ENCODE measurements at places on chromosomes 5 and 9. TPM values are rescaled to one million over a fixed set of nuclear protein-coding genes. Genes with fewer than 3 reads are reported as not detected.

GRCh38 chr5:142106061-142106460 is 2.5 kb upstream of the NDFIP1 start:
- no peaks in the 10 kb centered on the region for H3K27me3 ChIP-seq
- no peak overlapping the region for H3K4me3 ChIP-seq

GRCh38 chr5:66475731-66476130 is 120.5 kb upstream of the MAST4 start:
- H3K27ac ChIP-seq: no peak overlapping the region
- no peaks in the 10 kb centered on the region for H3K4me1 ChIP-seq
- no peaks in the 10 kb centered on the region for H3K36me3 ChIP-seq
- peaks cover 6% of the 10 kb centered on the region for H3K27me3 ChIP-seq
- H3K4me3 ChIP-seq: no peak overlapping the region

ZDHHC11 gene
- 3.6 TPM for total RNA-seq

PLAC8L1 gene
- 0.40 TPM for total RNA-seq

ACTBL2 gene
- not detected for total RNA-seq

All from activated naive CD4-positive, alpha-beta T cell treated with anti-CD3 and anti-CD28 coated beads for 36 hours (primary cell).